GM23248 (cell line): ENCODE measurements at places on chromosomes 6 and 20. TPM values are rescaled to one million over a fixed set of nuclear protein-coding genes. Genes with fewer than 3 reads are reported as not detected.

The ZNF334 gene
- polyA plus RNA-seq: 1.1 and 1.2 TPM in 2 replicates

- no peak for DNase-seq
Measured at GRCh38 chr6:43706788-43707187, 19.2 kb upstream of the MRPS18A start.

- DNase-seq: peak; percentile 83
Measured at GRCh38 chr20:208942-209566, 18.0 kb upstream of the DEFB129 start.

The HCK gene
- not detected in 2 replicates for polyA plus RNA-seq

- peak; percentile 85 for DNase-seq
Measured at GRCh38 chr6:89079511-89080234, 878 bp upstream of the PNRC1 start.
